ENCODE measurements at places on chromosomes 6 and 20.

DNA sequence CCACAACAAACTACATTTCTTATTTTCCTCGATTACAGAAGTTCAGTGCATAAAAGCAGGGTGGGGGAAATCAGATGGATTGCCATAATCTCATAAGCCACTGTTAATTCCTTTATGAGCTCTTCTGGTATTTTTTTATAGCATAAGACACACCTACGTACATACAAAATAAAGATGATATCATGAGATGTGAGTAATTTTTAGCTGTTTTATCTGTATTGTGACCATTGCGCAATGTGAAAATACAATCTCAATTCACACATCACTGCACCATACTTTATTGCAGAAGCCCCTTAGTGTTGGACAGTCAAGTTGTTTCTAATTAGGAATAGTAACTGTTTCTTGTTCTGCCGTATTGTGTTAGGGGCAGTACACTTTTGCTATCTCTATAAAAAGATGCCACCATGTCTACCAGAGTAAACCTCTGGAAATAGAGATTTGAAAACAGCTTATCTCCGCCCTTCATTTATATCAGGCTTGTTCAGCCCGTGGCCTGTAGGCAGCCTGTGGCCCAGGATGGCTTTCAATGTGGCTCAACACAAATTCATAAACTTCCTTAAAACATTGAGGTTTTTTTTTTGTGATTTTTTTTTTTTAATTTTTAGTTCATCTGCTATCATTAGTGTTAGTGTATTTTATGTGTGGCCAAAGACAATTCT lies 90.4 kb downstream of the FARS2 start:
- no peak for DNase-seq

- no peak for DNase-seq
Measured at GRCh38 chr6:53937461-53937860, 142.7 kb downstream of the LRRC1 start.

- no peak for DNase-seq
Measured at GRCh38 chr6:32972353-32973143, 4.2 kb downstream of the BRD2 start.

DNA sequence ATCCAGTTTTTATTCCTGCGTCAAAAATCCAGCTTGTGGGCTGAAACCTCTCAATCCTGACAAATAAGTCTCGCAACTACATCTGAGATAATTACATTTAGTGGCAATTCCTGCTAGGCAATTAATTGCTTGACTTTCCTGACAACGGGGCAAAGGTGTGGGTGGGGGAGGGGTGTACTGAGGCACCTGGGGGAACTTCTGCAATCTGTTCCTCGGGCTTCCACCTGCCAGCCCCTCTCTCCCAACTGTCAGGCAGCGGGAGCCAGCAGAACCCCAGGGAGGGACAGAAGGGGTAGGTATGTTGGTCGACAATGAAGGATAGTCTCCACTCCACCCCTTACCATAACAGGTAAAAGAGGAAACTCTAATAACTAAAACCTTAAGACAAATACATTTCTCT lies 6.8 kb downstream of the C6orf52 start:
- no peak for DNase-seq

DNA sequence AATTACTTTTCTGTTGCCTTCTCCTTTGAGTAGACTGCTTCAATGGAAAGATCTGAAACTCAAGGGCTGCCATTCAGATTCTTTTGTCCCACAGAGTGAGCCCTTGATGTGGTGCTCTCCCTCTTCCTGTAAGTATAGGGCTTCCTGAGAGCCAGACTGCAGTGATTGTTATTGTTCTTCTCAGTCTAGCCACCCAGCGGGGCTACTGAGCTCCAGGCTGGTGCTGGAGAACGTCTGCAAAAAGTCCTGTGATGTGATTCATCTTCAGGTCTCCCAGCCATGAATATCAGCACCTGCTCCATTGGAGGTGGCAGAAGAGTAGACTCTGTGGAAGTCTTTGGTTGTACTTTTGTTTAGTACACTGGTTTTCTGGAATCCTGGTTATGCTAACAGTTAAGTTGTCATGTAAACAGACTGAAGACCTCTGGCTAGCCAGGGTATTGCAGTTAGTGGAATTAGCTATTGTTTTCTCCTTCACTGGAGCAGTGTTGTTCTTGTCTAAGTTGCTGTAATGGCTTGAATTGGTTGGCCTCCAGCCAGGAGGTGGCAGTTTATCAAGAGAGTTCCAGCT lies 240.9 kb downstream of the COL12A1 start:
- no peak for DNase-seq

Data from fibroblast of mammary gland (primary cell).